HL-60 (cell line): ENCODE measurements at places on chromosomes 11 and 22.

- DNase-seq = no peak
These were observed 68.0 kb downstream of the RSF1 start for GRCh38 chr11:77752516-77752915.

GRCh38 chr11:47854667-47855066 is 6.5 kb upstream of the NUP160 start:
- DNase-seq = no peak

- DNase-seq = no peak
These were observed 71.5 kb upstream of the SLC22A12 start for GRCh38 chr11:64519541-64519940.

DNA sequence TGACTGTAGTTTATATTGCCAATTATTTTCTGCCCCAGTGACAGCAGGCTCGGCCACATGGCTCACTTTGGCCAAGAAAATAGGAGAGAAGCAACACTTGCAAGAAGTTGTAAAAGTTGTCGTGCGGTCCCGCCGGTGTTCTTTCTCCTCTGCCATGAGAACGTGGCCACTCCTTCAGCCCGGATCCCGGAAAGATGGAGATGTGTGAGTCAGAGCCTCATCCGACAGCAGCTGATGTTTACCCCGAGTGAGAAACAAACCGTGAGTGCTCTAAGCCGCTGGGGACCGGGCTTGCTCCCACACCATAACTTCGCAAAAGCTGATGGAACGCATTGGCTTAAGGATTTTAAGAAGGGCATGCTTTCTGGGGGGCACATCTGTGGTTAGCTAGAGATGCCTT is 157.0 kb downstream of the CACNA1I start:
- DNase-seq = no peak

DNA sequence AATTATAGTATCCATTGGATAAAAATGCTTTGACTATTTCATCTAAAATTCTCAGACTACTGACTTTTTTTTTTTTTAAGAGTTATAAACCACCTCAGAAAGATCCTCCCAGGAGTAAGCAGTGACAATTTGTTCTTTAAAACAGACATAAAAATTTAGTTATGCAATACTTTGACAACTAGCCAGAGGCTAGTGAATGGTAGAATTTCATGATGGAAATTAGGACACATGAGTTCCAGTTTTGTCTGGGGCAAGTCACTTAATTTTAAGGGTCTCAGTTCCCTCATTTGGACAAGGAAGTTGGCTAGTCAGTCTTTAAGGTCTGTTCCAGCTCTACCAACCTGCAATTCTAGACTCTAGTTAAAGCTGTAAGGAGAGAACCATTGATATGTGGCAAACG is 2.9 kb downstream of the IL18 start:
- peak; percentile 32 for DNase-seq

GRCh38 chr11:77127920-77128691 is at the start of gene MYO7A:
Gene MYO7A, plus strand, starts transcription at chr11:77128246. Its CDS starts 2,389 bp downstream, at chr11:77130635.
- no peak for DNase-seq

DNA sequence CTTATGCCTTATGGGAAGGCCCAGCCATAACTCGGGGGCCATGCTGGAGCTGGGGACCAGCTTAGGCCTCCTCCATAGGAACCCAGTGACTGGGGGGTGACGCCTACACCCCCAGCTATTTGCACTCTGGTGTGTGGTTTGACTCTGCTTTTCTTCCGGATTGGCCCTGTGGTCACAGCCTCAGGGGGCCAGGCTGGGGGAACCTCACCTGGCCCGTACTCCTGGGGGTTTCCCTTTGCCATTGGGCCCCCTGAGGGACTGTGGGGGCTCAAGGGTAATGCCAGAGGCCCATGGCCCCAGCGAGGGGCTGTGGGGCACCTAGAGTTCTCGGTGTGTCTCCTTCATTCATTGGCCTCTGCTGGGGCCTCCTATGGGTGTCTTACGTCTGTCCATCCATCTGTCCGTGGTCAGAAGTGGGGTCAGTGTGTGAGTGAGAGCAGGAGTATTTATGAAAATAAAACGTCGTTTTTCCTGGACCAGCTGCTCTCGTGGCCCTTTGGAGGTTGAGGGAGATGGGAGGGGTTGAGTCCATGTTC is 6.3 kb upstream of the SH3BP1 start:
- no peak for DNase-seq

GRCh38 chr11:34773826-34774225 is 142.4 kb downstream of the APIP start:
- no peak for DNase-seq

- no peak for DNase-seq
These were observed 2.0 kb upstream of the B3GAT1 start for GRCh38 chr11:134413826-134414731.

DNA sequence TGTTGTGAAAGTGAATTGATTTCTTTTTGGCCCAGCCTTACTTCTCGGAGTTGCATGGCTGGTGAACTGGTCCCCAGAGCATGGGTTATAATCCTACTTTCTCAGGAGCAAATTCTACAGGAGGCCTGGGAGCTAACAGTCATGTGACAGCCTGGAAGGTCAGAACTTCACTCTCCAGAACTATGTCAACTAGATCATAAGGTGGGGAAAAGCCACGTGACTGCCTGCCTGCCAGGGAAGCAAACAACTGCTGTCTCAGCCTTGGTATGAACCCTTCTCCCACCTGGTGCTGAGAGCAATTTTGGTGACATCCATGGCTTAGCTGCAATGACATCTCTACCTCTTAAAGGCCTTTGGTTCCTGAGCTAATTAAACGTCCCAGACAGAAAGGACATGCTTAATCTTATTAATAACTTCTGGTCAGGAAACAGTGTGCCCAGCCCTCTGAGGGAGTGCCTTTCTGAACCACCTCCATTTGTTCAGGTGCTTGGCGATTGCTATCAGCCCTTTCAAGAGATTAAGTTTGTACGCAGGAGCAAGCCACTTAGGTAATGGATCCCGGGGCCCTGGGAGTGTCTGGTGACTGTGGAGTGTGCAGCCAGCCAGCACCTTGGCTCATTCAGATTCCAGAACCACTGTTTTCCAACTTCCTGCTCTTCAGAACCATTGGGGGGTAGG is 1.4 kb upstream of the CREB3L1 start:
- DNase-seq = no peak

- DNase-seq = no peak
These were observed 407.4 kb downstream of the LARGE1 start for GRCh38 chr22:33512908-33513307.

DNA sequence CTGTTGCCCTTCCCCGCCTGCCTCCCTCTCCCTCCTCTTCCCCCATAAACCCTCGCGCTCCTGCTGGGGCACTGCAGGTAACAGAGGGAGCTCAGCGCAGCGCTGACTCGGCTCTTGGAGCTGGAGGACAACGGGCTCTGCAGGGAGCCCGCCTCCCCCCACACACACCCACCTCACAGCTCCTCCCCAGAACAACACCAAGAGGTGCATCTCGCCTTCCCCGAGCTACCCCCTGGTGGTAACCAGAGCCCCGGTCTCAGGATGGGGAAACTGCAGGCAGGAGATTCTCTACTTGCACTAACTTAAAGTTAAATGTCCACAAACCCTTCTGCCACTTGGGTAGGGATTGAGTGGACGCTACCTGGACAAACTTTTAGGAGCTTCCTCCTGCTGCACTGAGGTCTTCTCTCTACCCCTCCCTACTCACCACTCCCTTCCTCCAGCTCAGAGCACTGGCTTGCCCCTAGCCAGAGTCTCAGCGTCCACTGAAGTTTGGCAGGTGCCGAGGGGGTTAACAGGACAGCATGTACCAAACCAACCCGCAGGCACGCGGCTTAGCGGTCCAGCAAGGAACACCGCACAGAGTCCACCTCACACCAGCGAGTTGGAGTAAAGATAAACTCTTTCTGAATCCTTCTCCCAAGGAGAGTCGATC is 4.0 kb upstream of the SCN4B start:
- DNase-seq = no peak

- DNase-seq = no peak
These were observed 31.0 kb upstream of the ACCSL start for GRCh38 chr11:44016546-44017442.

- DNase-seq = no peak
These were observed 737 bp downstream of the PPP2R1B start for GRCh38 chr11:111765320-111765983.

DNA sequence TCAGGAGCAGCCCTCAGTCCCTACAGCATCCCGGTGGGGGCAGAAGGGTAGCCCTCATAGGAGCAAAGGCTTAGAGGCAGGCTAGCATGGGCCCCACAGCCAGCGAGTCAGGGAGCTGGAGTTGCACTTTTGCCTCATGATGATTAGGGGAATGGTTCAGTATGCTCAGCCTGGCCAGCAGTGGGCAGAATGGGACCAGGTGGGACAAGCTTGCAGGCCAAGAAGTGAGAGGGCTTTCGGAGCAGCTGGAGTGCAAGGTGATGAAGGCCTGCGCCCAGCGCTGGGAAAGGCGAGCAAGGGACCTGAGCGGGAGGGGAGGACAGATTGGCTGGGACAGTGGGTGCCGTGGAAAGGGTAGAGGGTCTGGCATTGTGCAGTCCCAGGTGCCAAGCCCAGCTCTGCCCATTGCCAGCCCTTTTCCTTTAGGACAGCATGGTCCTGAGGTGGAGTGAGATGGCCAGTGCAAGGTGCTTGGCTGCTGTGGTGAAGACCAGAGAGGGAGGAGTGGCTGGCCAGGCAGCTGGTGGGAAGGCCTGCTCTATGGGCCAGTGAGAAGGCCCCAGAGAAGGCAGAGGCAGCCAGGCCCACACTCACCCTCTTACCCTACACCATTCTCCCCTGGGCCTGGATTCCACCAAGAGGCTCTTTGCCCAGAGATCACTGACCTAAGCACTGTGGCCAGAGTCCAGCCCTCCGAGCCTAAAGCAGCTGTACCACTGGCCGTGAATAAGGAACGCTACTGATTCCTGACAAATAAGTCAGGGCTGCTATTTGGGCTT is 47.9 kb upstream of the SUSD2 start:
- DNase-seq = no peak

GRCh38 chr22:20138417-20138738 is 6.8 kb downstream of the ZDHHC8 start:
- no peak for DNase-seq

DNA sequence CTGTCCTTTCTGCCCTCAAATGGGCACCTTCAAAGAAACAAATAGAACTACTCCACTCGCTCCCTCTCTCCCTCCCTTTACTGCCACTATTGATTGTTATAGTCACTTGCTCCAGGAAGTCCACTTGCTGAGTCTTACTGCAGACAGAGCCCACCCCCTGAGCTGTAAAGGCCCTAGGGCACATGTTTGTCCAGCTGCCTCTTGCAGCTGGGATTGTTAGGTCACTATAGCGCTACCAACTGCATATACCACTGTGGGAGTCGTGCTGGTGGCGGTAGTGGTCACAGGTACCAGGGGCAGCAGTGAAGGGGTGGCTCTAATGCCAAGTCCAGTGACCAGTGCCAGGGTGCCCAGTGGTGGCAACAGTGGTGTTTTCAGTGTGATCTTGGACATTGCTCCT is 4.4 kb upstream of the SREBF2 start:
- no peak for DNase-seq

DNA sequence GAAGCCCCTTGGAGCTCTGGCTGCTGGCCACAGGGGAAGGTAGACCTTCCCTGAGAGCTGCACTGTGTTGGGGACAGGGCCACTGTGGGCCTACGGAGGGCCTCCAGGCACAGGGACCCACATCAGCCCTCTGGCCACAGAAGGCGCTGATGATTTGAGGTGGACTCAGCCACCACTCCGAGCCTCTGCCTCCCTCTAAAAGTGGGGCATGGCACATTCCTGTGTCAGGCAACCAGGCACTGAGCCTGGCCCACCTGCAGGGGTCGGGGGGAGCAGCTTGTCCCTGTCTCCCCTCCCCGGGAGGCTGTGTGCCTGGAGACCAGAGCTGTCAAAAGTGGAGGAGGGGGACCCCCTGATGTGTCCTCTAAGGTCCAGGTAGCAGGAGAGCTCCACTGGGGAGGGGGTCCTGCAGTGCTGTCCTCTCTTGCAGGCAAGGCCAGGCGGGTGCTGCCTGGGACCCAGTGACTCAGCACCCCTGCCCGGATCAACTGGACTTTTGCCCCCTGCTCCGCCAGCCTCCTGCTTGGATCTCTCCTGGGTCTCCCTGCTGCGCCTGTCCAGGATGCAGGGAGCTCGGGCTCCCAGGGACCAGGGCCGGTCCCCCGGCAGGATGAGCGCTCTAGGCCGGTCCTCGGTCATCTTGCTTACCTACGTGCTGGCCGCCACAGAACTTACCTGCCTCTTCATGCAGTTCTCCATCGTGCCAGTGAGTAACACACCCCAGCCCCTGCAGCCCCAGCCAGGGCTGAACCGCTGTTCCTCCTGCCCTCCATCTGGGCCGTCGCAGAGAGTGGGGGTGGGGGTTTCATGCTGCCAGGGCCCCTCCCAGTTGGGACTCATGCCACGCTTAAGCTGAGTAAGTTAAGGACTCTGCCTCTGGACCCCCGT is 17.5 kb upstream of the CDKN1C start:
- DNase-seq = no peak

DNA sequence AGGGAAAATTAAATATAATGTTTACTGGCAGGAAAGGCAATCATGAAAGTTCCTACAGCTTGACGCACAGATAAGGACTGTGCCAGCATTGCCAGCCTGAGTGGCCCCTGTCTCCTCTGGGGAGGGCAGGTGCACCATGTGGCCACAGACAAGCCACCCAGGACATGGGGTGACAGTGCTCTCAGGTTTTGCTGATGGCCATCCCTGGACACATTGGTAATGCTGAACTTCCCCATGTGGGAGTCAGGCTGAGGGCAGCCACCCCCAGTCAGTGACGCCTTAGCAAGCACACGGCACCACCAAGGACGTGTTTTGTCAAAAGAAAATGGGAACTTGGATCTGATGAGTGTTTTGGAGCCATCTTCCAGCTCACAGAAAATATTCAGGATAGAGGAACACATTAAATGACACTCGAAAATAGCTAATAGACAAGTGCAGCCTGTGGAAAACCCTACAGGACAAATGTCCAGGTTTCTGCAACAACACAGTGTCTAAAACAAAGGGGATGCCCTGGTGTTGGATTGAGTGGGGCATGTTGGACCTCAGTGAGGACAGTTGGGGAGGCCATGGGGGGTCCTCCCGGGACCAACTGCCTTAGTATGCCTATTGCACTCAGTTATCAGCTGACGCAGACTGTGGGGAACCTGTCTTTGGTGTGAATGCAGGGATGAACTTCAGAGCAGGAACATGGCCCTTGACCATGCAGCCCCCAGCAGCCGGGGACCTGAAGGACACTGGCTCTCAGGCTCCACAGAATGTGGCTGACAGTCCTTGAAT is 1450.5 kb downstream of the BRD1 start:
- no peak for DNase-seq

GRCh38 chr11:126451211-126451802 is 95.8 kb downstream of the ST3GAL4 start:
- DNase-seq = no peak

DNA sequence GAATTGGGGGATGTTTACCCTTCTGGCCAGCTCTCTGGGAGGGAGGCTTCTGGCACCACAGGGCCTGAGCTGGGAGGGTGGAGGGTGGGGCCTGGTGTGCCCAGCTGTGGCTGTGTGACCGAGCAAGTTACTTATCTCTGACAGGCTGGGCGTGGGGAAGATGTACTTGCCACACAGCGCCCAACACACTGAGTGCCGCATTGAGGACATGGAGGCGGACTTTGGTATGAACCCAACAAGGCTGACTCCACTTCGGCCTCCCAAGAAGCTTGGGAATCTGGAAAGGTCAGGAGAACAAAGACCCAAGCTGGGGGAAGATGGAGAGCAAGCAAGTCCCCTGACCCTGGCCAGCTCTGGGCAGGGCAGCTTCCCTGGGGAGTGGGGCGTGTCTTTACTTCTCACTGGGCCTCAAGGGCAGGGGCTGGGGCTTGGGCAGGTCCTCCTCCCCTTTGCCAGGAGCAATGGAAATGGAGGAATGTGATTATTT is 2.4 kb upstream of the MGAT3 start:
- DNase-seq = no peak
